Stimulated activated CD4-positive, alpha-beta T cell treated with anti-CD3 and anti-CD28 coated beads, Interleukin-4, amount 100 ng/mL, for 48 hours (primary cell): ENCODE measurements at places on chromosomes 7 and 10.

DNA sequence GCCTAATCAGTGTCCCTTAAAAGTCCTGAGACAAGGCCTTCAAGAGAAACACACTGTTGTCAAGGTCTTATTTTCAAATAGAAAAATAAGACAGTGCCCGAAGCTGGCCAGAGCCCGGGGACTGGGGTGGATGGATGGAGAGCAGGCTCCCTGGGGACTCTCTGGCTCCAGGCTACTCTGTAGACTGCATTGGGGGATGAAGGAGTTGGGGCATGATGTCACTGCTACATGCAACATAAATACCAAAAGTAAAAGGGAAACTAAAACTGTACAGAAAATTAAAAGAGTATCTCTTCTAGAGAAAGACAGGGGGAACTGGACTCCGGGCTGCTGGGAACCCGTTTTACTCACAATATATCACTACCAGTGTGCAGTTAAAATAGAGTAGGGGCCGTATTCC lies 629.8 kb downstream of the KCNMA1 start:
- no peak for DNase-seq

DNA sequence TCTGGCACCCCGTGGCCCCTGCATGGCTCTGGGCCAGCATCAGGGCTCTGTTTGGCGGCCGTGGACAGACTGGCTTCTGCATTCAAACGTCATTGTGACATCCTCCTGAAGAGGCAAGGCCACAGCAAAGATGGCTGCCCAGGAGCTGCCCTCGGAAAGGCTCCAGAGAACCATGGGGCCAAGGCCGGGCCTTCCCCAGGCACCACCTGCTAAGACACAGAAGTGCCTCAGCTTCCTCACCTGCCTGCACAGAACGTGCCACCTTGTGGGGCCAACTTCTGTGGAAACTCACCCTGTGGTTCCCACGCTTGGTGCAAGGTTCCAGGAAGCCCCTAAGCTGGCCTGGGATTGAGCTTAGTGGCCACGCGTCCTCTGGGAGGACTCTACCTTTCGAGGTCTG lies 396.9 kb downstream of the PTPRN2 start:
- no peak for DNase-seq

DNA sequence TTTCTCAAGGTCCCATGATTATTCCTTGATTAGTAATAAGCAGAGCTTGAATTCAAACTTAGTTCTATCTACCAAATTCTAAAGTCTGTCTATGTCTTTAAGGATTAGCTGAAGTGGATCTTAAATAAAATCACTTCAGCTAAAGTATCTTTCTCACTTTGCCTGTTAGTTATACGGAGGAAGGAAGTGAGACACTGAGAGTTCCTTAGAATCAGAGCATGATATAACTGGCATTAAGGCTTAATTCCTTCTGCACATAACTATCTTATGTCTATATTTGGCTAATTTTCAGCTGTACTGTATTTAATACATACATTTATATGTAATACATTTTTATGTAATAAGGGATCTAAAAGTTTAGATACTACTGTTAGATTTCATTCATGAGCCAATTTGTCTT lies 491.1 kb upstream of the GHITM start:
- no peak for DNase-seq

DNA sequence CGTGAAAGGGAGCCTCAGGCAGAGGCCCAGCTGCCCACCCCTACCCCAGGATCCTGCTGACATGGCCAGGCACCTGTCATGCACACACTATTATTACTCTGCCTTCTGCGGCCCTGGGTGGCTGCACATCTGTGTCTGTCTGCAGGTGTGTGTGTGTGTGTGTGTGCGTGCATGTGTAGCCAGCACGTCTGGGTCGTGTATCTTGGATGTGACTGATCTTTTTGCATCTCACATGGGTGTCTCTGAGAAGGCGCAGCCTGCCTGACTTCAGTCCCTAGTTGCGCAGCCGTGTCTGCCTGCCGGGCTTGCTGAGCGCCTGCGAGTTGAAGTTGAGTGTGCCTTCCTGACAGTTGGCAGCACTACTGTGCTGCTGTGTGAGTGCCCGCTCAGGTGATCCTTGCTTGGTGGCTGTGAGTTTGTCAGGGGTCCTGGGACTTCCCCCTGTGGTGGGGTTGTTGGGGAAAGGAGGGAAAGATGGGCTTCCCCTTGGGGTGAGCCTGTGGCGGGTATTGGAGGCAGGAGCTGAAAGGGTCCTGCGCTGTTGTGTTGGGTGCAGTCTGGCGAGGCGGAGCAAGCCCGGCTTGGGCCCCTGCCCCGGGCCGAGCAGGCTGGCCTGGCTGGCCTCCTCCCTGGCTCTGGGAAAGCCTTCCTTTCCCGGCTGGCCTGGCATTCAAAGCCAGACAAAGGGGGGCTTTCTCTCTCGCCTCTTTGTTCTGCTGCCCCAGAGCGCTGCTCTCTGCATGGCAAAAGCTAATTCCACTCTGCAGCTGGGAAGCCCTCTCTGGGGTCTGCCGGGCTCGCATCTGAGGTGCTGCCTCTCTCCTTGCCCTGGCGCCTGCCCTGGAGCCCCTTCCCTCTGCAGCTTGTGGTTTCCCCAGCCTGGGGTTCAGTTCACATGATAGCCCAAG lies 4.9 kb downstream of the TRIM8 start:
- no peak for DNase-seq

GRCh38 chr7:82050792-82051191 lies 280.9 kb upstream of the HGF start:
- DNase-seq: no peak

GRCh38 chr7:128795129-128795528 lies 3.4 kb downstream of the CCDC136 start:
- DNase-seq: no peak

GRCh38 chr10:60182691-60183090 lies 207.0 kb downstream of the ANK3 start:
- DNase-seq: no peak

DNA sequence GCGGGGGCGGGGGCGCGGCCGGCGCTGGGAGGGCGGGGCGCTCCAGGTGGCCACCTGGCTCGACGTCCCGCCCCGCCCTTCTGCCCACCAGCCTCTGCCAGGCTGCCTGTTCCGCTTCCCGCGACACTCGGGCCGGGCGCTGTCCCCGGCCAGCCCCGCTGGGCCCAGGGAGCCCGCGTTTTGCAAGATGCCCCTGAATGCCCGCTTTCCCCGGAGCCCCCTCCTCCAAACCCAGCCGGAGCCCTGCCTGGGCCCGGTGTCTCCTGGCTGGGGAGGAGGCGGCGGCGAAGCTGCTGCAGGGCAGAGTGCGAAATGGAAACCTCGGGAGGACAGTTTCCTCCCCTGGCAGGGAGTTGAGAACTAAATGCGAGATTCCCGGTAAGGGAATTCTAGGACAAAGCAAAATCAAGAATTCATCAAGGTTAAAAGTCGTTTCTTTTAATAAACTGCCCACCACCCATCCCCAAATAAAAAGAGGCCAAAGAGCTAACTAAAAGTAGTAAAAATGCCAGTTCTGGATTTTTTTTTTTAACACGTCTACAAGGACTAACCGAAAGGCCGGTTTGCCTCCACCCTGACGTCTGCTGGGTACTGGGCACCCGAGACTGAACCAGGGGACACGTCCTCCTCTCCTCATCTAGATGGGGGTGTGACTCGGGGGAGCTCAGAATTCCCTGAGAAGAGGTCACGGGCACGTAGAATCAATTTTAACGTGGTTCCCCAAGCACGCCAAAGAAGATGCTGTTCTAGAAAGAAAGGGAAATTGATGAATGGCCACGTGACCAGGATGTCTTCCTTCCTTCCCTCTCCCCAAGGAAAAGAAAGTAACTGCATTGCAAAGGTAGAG lies 200.4 kb upstream of the NFE2L3 start:
- DNase-seq: no peak

GRCh38 chr7:157793087-157793353 lies 456.2 kb downstream of the DNAJB6 start:
- no peak for DNase-seq

GRCh38 chr10:31741473-31741872 lies 187.2 kb downstream of the ARHGAP12 start:
- DNase-seq: no peak

DNA sequence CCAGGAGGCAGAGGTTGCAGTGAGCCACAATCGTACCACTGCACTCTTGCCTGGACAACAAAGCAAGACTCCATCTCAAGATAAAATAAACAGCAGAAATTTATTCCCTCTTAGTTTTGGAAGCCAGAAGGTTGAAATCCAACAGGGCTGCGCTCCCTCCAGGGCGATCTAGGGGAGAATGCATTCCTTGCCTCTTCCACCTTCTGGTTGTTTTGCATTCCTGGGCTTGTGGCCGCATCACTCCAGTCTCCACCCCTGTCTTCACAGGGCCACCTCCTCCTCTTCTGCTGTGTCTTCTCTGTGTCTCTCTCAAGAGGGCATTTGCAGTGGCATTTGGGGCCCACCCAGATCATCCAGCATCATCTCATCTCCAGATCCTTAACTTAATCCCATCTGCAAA lies 36.2 kb downstream of the LIMK1 start:
- DNase-seq: no peak
